Neuronal stem cell (in vitro differentiated cells): ENCODE measurements at places on chromosomes 4 and X.

DNA sequence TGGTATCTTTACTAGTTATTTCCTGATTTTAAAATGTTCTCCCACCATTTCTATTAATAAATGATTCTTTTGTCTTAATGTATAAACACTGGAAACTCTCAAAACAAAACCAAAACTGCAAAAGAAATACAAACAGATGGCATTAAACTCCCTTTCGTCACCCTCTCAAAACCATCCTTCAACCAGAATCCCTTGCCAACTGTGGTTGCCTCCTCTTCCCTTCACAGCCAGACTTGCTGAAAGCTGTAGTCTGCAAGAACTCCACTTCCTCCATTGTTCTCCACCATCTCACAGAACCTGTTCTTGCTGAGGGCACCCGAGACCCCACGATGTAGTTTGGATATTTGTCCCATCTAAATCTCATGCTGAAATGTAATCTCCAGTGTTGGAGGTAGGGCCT, 96.5 kb downstream of the WWC2 start:
- DNase-seq: no peak

DNA sequence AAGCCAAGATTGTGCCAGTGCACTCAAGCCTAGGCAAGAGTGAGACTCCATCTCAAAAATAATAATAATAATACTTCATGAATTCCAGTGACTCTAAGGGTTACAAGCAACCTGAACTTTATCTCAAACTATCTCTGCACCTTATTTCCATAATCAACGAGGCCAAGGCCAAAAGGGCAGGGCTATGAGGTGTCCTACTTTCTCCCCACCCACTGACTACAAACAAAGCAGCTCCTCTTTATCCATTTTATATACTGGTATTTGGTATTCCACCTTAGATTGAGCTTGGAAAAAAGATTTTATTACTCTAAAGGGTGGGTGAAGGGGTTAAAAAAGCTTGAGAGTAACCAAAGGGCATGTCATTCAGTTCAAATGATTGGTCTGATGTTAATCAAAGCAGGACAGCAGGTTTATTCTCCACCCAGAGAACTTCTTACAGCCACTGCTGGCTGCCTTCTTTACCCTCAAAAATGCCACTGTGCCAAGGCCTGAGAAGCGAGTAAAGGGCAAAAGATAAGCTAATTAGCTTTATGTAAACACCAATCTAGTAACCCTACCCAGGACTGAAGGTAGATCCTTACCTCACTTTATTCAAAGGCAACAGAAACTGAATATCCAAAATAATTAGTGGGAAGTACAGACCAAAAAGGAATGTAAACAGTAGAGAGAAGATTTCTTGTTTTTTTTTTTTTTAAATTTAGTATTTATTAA, 28.2 kb downstream of the APOO start:
- no peak for DNase-seq

DNA sequence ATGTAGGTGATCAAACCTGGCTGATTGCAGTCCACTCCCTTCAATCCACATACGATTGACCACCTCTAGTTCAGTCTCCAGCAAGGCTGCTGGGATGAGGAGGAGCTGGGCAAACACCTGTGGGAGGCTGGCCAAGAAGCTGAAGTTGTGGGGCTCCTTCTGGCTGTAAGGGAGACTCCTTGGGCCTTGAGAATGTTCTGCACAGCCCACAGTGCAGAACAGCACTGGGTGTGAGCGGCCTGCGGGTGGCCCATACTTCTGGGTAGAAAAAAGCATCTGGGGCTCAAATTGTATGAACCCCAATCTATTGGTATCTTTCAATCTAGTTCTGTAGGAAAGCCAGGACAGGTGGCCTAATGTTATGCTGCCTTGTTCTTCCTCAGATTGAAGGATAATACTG, 1608.8 kb upstream of the PCDH10 start:
- no peak for DNase-seq

GRCh38 chr4:148443512-148444295, 1.5 kb upstream of the NR3C2 start:
- peak; percentile 29 for DNase-seq

- no peak for DNase-seq
Measured at GRCh38 chr4:38233727-38234480, 273.7 kb downstream of the PTTG2 start.

DNA sequence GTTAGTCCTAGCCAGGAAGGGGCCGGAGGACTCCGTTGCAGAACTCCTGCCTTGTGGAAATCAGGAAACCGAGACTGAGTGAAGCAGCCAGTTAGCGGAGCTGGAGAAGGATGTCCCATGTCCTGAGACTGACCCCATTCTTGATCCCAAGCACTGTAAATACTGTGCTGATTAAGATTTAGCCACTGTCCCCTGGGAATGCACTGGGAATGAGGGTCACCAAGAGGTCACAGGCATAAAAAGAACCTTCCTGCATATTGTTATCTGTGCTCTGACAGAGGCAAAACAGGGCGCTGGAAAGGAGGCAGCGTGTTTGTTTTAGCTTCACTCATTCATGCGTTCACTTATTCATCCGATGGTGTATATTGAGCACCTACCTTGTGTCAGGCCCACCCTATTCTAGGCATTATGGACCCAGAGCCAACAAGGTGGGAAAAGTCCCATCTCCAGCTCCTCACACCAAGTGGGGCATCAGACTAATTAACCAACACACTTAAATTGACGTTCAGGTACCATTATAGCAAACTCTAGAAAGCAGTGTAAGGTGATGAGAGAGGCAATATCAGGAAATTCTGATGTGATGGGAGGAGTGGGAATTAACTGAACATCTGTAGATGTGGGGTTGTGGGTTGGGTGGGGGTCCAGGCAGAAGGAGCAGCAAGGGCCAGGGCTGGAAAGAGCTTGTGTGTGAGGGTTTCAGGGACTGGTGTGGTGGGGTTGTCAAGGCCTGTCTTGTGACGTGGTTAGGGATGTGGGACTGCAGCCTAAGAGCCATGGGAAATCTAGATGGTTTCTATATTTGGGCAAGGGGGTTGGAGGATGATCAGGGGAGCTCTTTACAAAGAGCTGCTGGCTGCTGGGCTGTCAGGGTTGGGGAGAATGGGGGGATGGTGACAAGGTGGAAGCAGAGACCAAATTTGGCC, 10.6 kb upstream of the SLC2A9 start:
- no peak for DNase-seq

- DNase-seq: no peak
Measured at GRCh38 chrX:21586001-21586400, 72.1 kb downstream of the KLHL34 start.

DNA sequence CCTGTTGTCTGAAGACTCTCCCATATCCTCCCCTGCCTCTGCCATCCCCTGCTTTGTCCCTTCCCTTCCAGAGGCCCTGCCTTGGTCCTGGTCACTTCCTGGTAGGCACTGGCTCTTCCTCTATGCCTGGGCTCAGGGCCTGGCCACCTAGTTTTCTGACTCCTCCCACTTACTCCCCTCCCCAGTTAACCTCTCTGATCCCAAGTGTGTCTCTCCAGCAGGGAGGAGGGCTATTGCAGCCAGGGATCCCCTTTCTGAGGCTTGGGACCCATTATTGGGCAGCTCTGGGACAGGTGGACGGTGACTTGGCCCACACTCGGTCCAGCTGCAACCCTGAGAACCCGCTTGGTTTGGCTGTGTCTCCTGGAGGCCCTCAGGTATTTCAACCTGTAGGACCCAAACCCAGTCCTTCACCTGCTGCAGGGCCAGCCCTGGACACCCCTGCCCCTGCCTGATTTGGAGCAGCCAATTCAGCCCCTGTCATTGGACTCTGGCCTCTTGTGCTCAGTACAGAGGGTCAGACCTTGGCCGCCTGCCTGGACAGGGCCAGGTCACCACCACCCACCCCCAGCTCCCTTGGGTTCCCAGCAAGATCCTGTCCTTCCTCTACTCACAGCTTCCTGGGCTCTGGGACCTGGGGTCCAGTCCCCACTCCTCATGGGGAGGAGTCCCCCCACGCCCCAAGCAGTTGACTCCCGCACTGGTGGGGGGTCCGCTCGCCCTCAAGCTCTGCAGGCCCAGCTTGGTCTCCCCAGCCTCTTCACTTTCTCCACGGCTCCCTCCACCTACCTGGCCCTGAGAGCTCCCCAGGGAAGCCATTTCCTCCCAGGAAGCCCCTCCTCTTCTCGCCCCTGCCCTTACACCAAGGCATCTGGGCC, 1.1 kb upstream of the SH3BP2 start:
- DNase-seq: no peak

DNA sequence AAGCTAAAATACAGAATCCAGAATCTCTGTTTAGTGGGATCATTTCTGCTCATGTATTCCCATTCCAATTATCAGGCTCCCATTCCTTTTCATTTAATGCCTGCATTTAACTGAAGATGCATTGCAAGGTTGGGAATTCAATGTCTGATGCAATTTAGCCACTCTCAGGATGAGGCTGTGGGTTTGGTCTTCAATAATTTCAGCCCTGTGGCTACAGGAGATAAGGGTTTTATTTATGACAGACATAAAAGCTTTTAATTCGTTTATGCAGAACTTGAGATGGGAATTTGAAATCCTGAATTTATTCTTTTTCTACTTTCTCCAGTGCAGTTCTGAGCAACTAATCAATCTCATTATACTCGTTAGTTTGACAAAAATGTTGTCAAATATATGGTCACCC, 1225.9 kb downstream of the PCDH18 start:
- DNase-seq: no peak

- no peak for DNase-seq
Measured at GRCh38 chrX:71919431-71919830, 8.8 kb downstream of the NHSL2 start.

DNA sequence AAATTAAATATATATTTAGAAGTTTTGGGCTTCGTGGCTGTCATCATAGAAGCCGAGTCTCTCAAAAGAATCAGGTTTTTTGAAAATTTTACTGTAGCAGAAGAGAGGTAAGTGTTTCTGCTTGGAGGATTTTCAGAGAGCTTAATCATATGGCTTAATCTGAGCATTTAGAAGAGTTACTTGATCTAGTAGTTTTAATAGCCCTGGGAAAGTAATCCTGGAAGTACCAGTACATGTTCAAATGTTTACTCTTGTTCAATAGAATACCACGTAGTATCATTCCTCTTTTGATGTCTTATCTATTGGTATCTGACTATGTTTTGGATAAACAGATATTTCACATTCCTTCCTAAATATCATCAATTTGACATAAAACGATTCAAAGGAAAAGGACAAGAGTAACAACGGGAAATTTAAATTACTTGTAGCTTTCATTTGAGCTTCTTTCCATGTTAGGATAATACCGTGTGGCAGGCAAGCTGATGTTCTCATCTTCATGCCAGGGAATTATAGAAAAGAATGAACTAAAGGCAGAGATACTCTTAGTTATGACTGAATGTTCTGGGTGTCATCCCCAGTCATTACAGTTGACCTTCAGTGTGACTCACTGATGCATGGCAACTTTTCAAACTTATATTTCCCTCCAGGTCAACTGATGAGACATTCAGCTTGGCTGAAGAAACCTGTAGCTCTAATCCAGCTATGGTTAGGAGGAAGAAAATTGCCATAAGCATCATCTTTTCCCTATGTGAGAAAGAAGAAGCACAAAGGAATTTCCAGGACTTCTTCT, 89.8 kb downstream of the FNIP2 start:
- DNase-seq: no peak

DNA sequence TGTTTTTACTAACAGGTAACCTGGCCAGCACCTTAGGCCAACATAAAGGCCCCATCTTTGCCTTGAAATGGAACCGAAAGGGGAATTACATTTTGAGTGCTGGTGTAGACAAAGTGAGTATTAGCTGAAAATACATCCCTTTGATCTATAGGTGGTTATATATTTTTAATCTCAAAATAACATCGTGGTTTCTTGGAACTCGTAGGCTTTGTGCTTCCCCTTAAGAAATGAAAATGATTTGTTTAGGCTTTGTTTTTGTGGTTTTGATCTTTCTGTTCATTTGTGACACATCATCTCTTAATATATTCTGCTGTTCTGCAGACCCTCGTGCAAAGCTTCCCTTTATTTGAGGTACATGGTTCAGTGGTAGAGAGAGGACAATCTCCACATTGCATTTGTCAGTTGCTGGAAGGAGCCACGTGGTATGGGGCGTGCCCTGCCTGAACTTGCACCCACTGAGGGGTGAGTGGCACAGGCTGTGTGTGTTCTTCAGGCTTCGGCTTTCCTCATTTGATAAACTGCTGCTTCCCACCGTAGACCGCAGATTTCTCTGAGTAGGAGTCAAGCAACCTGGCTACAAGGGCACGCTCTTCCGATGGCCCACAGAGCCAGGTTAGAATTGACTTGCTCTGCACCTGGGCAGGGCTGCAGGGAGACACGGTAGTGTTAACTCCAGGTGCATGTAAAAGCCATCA, 72.2 kb downstream of the GPR143 start:
- no peak for DNase-seq

DNA sequence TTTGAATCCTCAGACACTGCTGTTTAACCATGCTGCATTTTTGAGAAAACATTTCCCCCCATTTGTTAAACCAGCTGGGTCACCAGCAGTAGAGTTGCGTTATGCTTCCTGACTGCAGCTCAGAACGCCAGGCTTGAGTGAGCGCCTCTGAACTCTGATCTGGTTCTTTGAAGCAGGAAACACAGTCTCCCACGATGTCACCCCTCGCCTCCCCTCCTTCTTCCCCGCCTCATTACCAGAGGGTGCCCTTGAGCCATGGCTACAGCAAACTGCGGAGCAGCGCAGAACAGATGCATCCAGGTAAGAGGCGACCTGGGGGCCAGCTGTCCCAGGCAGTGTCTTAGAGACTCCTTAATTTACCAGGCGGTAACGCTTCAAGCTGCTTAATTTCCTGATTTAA, 78.4 kb downstream of the REPS2 start:
- no peak for DNase-seq

GRCh38 chr4:3530051-3530450, 2.2 kb downstream of the LRPAP1 start:
- no peak for DNase-seq
